ENCODE measurements at places on chromosomes 3 and 15.

DNA sequence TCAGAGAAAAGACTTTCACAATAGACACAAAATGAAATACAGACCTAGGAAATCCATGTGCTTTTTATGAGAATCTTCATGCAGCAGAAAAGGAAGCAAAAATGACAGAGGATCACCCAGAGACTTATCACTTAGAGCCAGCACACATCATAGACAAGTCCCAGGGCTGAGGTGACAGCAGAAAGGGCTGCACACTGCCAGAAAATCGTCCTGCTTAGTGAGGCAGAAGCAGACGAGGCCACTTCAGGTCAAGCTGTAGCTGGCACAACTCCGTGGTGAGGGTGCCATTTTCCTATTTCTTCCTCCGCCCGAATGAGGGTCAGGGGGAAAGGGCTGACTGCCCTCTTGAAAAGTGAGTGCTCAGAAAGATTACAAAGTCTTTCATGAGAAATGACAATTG, 95.9 kb upstream of the TNIK start:
- peak; percentile 34 for DNase-seq

DNA sequence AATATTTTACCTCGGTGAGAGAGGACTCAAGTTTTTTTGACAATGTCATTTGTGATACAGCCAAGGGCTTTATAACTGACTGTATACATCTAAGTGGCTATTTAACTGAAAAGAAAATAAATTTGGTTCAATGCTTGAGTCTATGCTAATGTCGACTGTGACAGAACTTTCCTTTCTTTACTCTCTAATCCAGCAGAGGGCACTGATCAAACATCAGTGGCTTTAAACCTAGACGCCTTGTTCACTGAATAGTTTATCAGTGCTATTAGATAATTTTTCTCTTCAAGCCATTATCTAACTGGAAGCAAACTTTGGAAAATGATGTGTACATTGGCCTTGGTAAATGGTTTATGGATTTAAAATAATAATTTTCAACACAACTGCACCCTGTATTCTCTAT, 285.1 kb downstream of the CHL1 start:
- no peak for DNase-seq

- DNase-seq = no peak
Measured at GRCh38 chr15:66879531-66880368, 177.7 kb downstream of the SMAD6 start.

DNA sequence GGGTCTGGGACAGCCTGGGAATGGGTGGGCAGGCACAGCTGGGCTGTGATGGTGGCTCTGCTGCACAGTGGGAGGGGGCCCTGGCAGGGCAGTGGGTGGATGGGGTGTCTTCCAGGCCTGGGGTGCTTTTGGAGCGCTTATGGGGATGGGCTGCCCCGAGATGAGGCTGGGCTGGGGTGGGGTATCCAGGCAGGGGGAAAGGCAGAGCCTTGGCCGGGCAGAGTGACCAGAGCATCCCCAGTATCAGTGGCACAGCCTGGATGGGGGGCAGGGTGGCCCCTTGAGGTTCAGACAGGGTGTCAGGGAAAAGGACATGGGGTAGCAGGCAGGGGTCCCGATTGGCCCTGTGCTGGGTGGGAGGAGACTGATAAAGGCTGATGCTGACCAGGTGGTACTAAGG, 26.6 kb downstream of the HDAC11 start:
- no peak for DNase-seq

DNA sequence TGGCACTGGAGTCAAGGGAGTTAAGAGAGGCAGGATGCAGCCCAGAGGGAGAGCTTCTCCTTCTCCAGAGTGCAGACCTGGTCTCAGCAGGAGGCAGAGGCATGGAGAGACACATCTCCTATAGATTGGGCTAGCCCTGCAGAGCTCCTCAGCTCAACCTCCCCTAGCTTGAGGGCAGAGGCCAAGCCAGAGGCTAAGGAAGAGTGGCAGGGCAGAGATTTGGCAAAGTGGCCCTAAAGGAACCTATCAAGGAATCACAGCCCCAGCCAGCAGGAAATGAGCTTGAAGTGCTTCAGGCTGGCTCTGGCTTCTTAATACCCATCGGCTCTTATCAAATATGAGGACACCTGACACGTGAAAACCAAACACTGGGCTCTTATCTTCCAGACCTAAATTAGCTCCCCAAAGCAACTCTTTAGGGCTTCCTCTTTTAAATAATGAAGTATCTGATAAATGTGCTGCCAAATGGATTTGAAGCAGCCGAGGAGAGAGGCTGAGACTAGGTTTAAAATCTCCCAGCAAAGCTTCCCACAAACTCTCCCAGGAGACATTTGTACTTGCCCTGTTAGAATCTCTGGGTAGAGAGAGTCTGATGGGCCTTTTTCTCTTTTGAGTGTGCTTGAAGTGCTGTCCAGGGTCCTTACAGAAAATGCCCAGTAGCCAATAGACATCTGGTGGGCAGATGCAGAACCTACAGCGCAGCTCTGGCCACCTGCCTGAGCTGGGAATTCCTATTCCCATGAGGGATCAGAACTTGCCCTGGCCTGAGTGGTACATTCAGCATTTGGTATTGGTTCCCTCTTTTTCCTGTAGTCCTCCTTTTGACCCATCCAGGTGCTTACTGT, 271.4 kb downstream of the CLSTN2 start:
- DNase-seq = no peak

DNA sequence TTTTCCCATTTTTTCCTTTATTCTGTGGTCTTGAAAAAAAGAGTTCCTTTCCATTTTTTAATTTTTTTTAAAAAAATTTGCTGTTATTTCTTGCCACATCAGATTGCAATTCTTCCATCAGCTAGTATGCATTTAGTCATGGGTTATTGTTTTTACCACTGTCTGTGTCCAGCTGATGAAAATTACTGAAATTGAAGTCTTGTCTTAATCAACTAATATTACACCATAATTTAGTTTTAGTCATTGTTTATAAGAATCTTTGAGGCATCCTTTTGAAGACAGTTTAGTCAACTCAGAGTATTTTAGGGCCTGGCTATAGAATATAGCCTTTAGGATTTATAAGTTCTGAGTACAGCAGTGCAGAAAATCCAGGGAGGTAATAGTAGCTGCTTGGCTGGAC, 172.1 kb downstream of the LRTM1 start:
- DNase-seq = no peak

GRCh38 chr3:53921296-53921695, 29.6 kb upstream of the SELENOK start:
- DNase-seq = no peak

GRCh38 chr3:67521053-67521646, 133.3 kb downstream of the SUCLG2 start:
- no peak for DNase-seq

- DNase-seq = no peak
Measured at GRCh38 chr15:95470529-95470928, 860.0 kb upstream of the NR2F2 start.

DNA sequence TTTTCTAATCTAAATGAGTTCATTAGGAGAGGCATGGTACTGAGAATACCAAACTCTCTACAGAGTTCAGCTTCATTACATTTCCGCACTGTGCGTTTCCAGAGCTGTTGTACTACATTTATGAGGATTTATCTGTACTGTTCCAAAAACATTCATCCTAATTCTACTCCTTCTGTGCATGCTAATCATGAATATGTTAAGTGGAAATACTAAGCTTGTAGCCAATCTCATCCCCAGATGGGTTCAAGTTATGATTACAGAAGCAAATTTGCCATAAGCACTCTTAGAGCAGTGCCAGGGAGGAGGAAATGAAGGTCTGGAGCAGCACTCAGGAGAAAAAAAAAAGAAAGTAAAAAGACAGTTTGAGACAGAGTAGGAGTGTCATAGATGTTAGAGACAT, 544.3 kb downstream of the GBE1 start:
- DNase-seq = no peak

DNA sequence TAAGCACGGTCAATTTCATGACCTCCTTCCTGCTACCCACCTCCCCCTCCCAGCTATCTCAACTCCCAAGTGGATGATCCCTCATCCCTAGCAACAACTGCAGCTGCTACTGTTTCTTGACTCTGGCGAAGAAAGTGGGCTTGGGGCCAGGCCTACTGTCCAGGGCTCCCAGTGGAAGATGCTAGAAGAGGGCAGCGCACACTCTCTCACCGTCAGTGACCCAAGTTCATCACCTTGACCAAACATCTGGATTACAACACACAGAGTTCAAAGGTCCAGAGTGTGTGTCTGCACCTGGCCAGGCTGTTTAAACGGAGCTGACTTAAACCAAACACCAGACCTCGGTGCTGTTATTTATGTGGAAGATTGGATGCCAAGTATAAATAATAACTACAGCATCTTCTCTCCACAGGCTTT, 385.6 kb downstream of the SHQ1 start:
- DNase-seq = no peak

DNA sequence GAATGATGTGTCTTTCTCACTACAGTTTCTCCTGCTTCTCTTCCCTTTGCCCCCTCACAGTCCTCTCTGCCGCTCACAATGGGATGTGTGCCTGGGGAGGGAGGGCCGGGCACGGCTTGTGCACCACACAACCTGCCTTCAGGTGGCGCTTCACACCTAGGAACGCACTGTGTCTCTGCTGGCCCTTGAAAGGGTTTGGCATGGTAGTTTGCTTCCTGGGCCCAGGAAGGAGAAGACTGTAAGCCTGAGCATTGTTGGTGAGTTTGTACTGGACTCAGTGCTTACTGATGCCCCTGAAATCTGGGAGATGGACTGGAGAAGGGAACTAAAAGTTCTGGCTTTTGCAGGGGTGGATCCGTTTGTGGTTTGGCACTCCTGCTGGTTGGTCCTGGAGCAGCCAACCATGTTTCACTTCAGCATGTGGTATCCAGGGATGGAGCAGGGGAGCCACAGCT, 9.2 kb downstream of the ALPK3 start:
- no peak for DNase-seq

DNA sequence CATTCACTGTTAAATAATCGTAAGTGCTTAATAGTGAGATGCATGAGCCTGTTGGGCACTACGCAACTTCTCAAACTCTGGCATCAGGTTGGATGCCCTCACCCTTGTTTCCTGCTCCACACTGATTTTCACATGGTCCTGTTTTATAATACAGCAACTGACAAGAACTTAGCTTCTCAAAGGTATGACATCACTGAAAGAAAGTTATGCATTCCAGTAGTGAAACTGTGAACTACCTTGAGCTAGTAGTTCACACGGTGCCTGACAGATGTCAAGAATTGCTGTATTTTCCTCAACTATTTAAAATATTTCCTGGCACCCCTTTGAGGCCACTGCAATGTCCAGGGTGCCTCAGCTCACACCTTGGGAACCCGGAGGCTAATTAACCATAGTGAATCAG, 327.5 kb downstream of the RORA start:
- no peak for DNase-seq

DNA sequence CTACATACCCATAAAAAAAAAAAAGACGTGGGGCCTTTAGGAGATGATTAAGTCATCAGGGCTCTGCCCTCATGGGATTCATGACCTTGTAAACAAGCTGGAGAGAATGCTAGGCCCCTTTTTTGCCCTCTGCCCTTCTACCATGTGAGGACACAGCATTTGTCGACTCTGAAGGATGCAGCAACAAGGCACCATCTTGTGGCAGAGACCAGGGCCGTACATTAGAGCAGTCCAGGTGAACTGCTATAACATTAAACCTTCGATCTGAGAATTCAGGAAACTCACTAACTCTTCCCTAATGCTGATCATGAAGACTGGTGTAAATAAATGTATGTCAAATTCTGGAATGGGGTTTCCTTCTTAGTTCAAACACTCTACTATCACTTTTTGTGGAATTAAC, 30.7 kb upstream of the SIAH2 start:
- DNase-seq = no peak

DNA sequence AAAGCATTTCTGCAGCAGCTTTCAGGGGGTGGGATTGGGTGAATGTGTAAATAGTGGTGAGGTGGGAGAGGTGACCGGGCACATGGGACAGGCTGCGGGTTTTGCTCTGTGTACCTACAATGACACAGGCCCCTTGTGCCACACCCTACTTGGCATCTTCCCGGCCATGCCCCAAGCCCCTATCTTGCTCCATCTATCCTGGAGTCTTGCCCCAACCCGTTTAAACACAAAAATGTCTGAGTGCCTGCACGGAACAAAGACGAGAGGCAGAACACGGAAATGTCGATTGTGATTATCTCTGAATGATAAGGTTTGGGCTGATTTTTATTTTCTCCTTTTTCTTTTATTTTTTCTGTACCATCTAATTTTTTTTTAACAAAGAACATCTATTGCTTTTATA, 46.0 kb upstream of the SLC6A1 start:
- DNase-seq = no peak

DNA sequence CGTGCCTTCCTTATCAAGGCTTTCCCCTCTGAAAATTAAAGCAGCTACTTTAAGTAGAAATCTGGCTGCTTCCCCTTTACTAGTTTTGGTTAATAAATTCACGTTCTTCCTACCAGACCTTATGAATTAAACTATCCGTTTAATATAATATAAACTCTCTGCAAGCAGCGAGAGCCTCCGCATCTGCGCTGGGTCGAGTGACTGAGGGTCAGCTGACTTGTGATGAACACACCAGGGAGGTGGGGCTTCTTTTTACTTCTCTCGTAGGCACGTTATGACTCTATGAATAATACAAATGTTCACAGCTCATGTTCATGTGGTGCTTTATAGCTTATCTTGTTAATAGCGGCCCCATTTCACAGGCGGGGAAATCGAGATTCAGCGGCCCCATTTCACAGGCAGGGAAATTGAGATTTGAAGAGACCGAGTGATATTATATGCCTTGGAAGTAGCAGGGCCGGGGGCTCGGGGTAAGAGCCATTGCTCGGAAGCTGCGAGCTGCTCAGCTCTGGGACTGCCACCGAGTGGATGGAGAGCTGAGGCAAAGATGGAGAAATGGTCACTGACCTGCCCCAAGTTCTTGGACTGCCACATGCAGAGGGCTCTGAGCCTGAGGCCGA, 8.3 kb downstream of the MUC4 start:
- no peak for DNase-seq

GRCh38 chr3:85182975-85183752, 224.4 kb downstream of the CADM2 start:
- no peak for DNase-seq

DNA sequence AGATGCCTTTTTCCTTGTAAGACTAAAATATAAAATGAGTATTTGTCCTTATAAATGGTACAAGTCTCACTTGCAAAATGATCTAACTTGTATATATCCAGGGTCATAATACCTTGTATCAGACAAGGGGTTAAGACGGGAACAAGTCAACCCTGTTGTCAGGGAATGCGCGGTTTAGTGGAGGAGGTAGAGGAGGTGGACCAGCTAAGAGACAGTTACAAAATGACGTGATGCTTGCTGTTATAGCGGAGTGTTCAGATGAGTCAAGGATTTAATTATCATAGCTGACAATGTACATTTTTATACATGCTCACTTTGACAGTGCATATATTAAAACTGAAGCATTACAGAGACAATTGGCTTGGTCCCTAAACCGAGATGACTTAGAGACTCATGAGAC, 26.8 kb upstream of the KLHL25 start:
- no peak for DNase-seq

GRCh38 chr3:67118635-67119034, 120.5 kb downstream of the KBTBD8 start:
- DNase-seq = no peak
